Midbrain (tissue), 1 donor: ENCODE measurements at places on chromosomes 7 and 10.

DNA sequence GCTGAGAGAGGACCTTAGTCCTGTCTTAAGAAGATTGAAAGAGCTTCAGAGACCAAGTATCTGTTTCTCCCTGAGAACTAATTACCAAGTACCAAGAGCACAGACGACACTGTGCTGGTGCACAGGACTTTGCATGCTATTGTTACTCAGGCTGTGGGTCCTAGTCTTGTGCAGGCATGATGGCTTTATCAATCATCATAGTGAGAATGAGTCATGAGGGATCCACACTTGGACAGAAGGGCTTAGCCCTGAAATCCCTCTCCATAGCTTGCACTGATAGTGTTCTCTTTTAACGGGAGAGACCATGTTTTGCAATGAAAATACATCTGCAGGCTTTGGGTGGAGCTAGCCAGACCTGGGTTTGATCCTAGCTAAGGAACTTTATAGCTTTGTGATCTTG, 93.3 kb downstream of the SORCS3 start:
- peak; percentile 7 for DNase-seq

DNA sequence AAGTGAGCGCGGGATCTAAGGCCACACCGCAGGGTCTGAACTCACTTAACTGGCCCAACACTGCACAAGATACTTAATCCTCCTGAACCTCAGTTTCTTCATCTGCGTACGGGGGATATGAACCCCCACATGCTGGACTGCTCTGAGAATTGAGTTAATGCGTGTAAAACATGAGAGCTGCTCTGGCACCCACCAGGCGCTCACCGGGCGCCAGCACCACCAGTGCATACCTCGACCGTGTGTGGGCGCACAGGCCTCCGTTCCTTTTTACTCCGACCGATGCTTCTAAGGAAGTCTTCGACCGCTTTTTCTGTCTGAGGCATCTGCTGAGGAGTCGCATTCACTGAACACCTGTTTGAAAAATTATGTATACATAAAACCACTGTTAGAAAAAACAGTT, 27.2 kb downstream of the PITRM1 start:
- no peak for DNase-seq

DNA sequence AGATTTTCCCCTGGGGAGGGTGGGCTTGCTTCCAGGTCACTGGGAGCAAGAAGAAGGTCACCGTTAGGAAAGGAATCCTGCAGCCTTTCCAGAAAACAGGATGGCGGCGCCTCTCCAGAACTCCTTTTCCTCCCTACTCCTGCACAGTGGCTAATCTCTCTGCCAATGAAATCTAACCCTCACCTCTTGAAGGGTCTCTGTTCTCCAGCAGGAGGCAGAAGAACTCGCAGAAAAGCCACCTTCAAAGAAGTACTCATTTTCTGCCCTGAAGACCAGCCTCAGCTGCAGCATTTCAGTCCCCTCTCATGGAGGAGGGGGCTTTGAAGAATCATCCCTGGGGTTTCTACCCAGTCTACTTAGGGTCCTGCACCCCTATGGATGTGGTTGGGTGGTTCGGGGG, 626.9 kb downstream of the CALN1 start:
- DNase-seq: no peak

GRCh38 chr10:44955413-44956070, 4.1 kb upstream of the RASSF4 start:
- no peak for DNase-seq

GRCh38 chr10:8721650-8722049, 667.2 kb downstream of the GATA3 start:
- no peak for DNase-seq

DNA sequence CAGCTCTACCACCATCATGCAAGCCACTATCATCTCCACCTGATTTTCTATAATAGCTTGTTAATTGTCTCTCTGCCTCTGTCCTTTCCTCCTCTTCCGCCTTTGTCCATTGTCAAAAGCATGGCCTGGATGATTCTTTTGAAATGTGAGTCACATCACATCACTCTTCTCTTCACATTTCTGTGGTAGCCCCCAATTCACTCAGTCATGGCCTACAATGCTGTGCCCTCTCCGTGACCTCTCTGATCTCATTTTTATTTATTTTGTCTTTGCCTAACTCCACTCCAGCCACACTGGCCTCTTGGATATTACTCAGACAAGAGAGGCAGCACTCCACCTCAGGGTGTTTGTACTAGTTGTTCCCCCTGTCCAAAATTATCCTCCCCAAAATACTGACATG, 4.9 kb upstream of the ABCB4 start:
- DNase-seq: no peak

DNA sequence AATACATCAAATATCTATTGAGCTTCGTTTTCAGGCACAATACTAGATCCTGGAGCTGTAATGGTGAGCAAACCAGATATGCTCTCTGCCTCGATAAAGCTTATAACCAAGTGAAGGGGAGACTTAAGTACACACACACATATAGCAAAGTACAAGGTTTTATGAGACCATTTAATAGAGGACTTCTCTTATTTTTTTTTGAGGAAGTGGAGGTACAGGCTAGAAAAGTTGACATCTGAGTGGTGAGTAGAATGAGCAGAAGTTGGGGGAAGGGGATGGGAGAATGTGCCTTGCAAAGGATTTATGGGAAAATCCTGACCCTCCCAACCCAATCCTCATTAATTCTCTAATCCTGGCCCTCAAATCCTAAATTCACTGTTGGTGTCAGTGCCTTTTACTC, 7.7 kb downstream of the CCDC136 start:
- DNase-seq: no peak

GRCh38 chr10:16182144-16182543, 254.7 kb upstream of the PTER start:
- no peak for DNase-seq

- no peak for DNase-seq
These were observed 8.7 kb downstream of the INMT start for GRCh38 chr7:30760514-30761213.

DNA sequence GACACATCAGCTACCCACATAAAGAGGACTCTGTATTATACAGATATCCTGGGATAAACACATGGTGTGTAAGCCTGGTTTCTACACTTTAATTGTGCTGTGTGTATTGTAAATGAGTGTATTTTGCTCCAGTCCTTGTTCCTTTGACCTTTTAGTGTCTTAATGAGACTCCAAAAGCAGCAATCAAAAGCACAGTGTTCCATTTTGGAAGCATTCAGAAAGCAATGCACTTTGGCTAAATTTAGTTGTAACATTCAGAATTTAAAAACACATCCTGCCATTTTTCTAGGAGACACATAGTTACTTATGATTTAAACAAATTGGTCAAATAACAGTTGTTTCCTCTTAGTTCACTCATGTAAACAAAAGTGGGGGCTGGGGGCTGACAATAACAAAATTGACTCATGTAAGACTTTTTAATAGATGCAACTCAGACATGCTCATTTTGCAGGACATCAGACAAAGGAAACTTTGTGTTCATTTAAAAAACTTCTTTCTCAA, 122.2 kb downstream of the GPR37 start:
- DNase-seq: peak; percentile 66
